CD4-positive, alpha-beta memory T cell (primary cell): ENCODE measurements at places on chromosomes 1 and 21. TPM values are rescaled to one million over a fixed set of nuclear protein-coding genes. Genes with fewer than 3 reads are reported as not detected.

- H3K36me3 ChIP-seq: no peaks in the 10 kb centered on the region
- no peaks in the 10 kb centered on the region for H3K27me3 ChIP-seq
- H3K4me3 ChIP-seq: no peak overlapping the region
- H3K4me1 ChIP-seq: no peaks in the 10 kb centered on the region
Observed at GRCh38 chr1:103783944-103784377, 34.3 kb downstream of the AMY1C start.

The CD48 gene
- total RNA-seq: 301 TPM

GRCh38 chr1:100895540-100896480 lies at the start of gene SLC30A7:
Gene SLC30A7 (plus strand): TSS chr1:100896090. CDS start chr1:100896263, 173 bp downstream.
- H3K4me1 ChIP-seq: peaks cover 44% of the 10 kb centered on the region
- H3K36me3 ChIP-seq: peaks cover 15% of the 10 kb centered on the region
- peak; percentile 98 for DNase-seq
- H3K4me3 ChIP-seq: peak within 1 kb of the TSS; percentile 96

- H3K4me1 ChIP-seq: no peaks in the 10 kb centered on the region
- H3K36me3 ChIP-seq: no peaks in the 10 kb centered on the region
- H3K27me3 ChIP-seq: no peaks in the 10 kb centered on the region
- no peak overlapping the region for H3K4me3 ChIP-seq
- no peak for DNase-seq
Observed at GRCh38 chr21:25384782-25385181, 222.5 kb downstream of the MRPL39 start.

DNA sequence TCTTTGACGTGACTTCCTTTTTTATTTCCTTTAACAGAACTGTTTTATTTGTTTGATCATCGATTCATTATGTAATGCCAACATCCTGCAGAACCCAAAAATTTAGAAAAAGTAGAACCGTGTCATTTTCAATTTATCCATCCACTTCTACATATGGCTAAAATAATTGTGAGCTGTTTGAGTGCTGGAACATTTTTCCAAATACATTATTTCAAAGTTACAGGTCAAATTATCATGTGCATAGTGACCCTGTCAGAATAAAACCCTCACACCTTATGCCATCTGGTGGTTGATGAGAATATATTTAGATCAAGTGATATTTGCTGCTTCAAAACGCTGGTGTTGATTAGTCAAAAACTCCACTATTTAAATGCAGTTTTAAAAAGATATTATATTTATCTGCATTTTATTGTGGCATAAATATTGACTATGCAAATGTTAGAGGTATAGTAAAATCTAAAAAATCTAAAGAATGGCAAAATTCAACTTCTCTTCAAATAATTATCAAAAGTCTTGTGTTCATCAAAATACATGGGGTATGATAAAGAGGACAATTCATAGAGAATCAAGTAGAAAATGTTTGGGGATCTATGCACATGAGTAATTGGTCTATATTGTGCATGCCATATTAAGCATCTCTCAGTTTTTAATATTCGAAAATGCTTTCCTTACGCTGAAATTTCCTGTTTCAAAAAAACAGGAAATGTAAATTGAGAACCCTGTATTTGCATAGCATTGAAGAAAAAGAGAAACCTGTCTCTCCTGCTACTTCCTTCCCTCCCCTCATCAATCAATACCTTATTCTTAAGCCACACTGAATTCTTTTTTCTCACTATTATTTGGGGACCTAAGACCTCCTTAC lies 39.7 kb downstream of the UBE2U start:
- DNase-seq: peak; percentile 34
- H3K27ac ChIP-seq: no peak overlapping the region
- no peaks in the 10 kb centered on the region for H3K27me3 ChIP-seq
- peaks cover 22% of the 10 kb centered on the region for H3K4me1 ChIP-seq
- H3K36me3 ChIP-seq: no peaks in the 10 kb centered on the region
- no peak overlapping the region for H3K4me3 ChIP-seq

- H3K4me1 ChIP-seq: no peaks in the 10 kb centered on the region
- no peak overlapping the region for H3K27ac ChIP-seq
- no peaks in the 10 kb centered on the region for H3K36me3 ChIP-seq
- DNase-seq: no peak
- no peaks in the 10 kb centered on the region for H3K27me3 ChIP-seq
Observed at GRCh38 chr21:39640754-39641153, 28.0 kb downstream of the B3GALT5 start.
